GM12878 (cell line): ENCODE measurements at places on chromosomes 13 and 19. TPM values are rescaled to one million over a fixed set of nuclear protein-coding genes. Genes with fewer than 3 reads are reported as not detected.

- no peak overlapping the region for H3K4me3 ChIP-seq
- H3K4me1 ChIP-seq, result peaks cover 3% of the 10 kb centered on the region; the same call in 1 of the 2 replicates
- no peaks in the 10 kb centered on the region for H3K27me3 ChIP-seq
- no peak overlapping the region for H3K27ac ChIP-seq
Measured at GRCh38 chr13:51257187-51257586, 35.0 kb downstream of the FAM124A start.

The CASP14 gene
- total RNA-seq, result 0.08 and 0.11 TPM in 2 replicates

GRCh38 chr13:78830508-78830907 is 171.6 kb upstream of the OBI1 start:
- DNase-seq, result no peak
- H3K4me3 ChIP-seq, result no peak overlapping the region
- no peaks in the 10 kb centered on the region for H3K27me3 ChIP-seq
- no peak overlapping the region for H3K27ac ChIP-seq
- H3K36me3 ChIP-seq, result no peaks in the 10 kb centered on the region
- no peaks in the 10 kb centered on the region for H3K4me1 ChIP-seq

DNA sequence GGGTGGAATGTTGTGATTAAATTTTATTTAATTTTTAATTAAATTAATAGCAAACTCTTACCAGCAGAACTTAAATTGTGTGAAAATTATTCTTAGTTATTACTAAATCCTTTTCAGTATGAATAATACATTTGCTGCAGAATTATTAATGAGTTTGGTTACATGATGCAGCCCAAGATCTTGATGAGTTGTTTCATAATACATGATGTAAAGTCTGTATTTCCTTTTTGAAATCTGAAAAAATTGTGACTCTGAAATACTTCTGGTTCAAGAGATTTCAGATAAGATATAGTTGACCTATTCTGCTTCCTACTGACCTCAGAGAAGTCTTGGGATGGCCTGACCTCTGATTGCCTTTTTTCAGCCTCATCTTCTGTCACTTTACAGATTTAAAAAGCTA is 11.1 kb downstream of the SAE1 start:
- H3K4me1 ChIP-seq, result no peaks in the 10 kb centered on the region
- H3K36me3 ChIP-seq, result peaks cover 19% of the 10 kb centered on the region
- H3K4me3 ChIP-seq, result no peak overlapping the region
- DNase-seq, result no peak
- H3K27ac ChIP-seq, result no peak overlapping the region

DNA sequence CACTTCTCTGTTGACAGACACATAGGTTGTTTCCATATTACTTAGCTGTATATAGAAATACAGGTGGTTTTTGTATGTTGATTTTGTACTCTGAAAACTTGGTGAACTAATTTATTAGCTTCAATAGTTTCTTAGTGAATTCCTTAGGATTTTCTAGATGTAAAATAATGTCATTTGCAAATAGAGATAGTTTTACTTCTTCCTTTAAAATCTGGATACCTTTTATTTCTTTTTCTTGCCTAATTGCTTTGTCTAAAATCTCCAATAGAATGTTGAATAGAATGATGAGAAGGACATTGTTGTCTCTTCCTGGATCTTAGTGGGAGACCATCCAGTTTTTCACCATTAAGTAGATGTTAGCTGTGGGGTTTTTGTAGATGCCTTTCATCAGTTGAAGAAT is 18.7 kb downstream of the RB1 start:
- H3K27me3 ChIP-seq, result peaks cover 2% of the 10 kb centered on the region; the same call in 1 of the 2 replicates
- no peak for DNase-seq
- H3K4me1 ChIP-seq, result no peaks in the 10 kb centered on the region
- H3K27ac ChIP-seq, result no peak overlapping the region

The PDX1 gene
- not detected in 2 replicates for total RNA-seq

DNA sequence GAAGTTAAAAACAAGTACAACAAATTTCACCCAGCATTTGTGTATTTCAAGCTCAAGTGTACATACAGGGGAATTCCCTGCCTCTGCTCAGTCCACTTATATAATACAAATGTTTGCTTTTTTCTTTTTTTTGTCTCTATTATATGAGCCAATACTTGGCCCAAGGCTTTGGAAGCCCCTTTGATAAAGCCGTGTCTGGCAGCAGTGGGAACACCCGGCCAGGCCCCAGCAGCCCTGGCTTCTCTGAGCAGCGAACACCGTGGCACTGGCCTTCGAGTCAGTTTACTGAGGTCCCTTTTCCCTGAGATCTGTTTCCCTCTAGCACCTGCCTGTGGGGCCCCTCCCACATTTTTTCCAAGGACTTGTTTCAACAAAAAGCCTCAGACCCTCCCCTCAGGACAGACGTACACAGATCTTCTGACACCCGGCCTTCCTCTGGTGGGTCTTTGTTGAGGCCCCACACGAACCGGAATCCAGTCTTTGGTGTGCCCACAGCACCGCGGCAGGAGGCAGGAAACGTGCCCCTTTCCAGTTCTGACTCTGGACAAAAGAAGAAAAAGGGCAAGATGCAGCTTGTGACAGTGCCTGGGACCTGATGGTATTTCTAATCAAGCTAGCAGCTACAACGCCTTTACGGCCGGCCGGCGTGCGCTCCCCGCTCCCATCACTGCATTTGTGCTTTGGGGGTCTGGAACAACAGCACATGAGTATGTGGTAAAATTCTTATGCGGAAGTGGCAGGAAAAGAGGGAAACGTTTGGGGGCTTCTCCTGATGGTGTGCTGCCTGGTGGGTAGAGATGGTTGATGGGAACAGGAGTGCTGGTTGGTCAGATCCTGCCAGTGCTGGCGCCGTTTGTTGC is 13.8 kb downstream of the SIPA1L3 start:
- peaks cover 5% of the 10 kb centered on the region for H3K36me3 ChIP-seq
- peak overlapping the region; percentile 92 for H3K27ac ChIP-seq
- no peak for DNase-seq
- H3K27me3 ChIP-seq, result no peaks in the 10 kb centered on the region

GRCh38 chr19:19540715-19541515 is 2.9 kb downstream of the CILP2 start:
- no peak for DNase-seq
- H3K27ac ChIP-seq, result no peak overlapping the region
- peak overlapping the region; percentile 46 for H3K4me3 ChIP-seq
- peaks cover 3% of the 10 kb centered on the region for H3K4me1 ChIP-seq
- H3K27me3 ChIP-seq, result no peaks in the 10 kb centered on the region
- no peaks in the 10 kb centered on the region for H3K36me3 ChIP-seq

The GPR12 gene
- not detected in 2 replicates for total RNA-seq

- H3K4me1 ChIP-seq, result no peaks in the 10 kb centered on the region
- H3K4me3 ChIP-seq, result no peak overlapping the region
- H3K27me3 ChIP-seq, result no peaks in the 10 kb centered on the region
- no peak overlapping the region for H3K27ac ChIP-seq
Measured at GRCh38 chr13:93872376-93872775, 607.1 kb downstream of the DCT start.

DNA sequence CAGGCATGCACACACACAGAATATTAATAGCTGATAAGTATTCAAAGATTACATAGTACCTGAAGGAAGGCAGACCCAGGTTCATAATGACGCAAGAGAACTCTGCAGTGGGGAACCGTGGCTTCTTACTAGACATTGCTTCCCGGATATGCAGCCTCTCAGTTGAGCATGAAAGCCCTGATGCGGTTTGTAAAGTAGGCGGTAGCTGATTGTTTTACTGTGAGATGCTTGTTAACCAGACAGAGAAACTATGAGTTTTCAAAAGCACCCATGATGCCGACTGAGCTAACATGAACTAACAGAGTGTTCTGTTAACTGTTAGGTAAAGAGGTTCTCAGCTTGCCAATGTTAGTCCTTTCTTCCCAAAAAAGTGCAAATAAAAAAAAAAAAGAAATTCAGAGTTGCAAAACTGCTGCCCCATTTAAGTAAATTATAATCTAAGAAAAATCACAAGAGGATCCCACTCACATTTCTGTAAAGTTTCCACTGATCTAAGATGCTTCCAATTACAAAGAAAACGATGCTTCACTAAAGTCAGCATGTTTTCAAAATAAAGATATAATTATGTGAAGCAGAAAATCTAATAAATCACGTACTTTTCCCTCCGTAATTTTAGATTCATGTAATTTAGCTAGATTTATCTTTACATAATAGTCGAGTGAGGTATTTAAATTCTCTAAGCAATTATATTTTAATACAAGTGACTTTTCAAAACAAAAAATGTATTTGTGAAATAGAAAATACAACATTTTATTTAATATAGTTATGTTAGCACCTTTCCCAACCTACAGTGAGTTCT is 2.2 kb downstream of the FLT1 start:
- H3K4me3 ChIP-seq, result no peak overlapping the region
- no peak overlapping the region for H3K27ac ChIP-seq
- no peaks in the 10 kb centered on the region for H3K4me1 ChIP-seq
- no peaks in the 10 kb centered on the region for H3K36me3 ChIP-seq
- peaks cover 17% of the 10 kb centered on the region for H3K27me3 ChIP-seq
